Suppressor macrophage treated with lipopolysaccharide for 4 hours (primary cell): ENCODE measurements at places on chromosomes 7 and 10.

DNA sequence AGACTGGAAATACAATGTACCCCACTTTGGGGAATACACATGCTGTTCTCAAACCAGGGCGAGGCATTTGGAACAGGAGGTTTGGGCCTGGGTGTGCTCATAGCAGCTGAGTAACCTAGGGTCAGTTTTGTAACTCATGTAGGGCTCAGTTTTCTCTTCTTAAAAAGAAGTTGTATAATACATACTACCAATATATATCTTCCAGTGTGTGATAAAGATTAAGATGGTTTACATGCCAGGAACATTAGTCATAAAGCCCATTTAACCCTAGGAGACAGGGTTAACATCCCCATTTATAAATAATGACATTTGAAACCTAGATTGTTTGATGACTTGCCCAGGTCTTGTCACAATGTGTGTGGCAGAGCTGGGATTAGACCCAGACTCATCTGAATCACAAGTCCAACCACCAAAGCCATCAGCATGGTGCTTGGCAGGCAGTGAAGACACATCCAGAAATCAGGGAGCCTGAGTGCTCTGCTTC lies 6.0 kb downstream of the AKR1B10 start:
- DNase-seq = no peak

DNA sequence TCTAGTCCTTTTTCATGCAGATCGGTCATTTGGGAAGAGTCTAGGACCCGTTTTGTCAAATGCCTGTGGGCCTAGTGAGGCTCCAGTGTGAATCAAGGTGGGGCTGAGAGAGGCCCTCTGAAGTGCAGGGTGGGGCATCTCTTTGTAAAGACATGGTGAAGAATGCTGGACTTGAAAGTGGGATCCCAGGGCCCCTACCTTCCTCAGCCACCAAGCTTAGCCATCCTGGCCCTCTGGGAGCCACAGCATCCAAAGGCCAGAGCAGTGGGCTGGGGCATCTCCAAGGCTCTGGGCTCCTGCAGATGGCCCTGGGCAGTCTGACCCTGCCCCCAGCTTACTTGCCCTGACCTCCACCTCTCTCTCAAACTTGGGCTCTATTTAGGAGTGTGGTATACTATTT lies 78.5 kb downstream of the ADCY1 start:
- DNase-seq = no peak

DNA sequence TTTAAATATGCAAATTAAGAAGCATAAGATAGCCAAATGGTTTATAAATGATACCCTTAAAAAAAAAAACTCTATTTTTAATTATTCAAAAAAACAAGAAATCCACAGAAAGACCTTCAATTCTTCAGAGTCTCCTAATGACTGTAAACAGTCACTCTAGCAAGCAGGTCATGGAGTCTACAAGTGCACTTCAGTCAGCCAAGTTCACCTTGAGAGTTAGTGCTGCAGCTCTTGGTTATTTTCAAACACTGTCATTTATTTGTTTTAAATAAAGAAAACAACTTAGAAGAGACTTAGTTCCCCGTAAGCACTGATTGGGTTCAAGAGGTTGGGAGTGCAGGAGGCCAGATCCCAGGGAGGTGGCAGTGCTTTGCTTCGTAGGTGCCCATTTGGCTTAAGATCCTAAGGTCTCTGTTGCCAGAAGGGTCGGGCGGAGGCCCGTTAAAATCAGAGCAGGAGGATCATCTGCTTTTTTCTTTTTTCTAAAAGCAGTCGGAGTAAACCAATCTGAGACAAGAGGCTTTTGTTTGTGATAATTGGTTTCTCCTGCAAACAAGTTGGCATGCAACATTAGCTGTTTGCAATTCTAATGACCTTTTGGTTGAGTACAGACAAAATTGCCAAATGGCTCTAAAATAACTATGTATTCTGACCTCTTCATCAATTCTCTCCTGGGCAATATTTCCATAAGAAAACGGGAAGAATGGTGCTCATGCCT lies 86.4 kb upstream of the ELMO1 start:
- no peak for DNase-seq

DNA sequence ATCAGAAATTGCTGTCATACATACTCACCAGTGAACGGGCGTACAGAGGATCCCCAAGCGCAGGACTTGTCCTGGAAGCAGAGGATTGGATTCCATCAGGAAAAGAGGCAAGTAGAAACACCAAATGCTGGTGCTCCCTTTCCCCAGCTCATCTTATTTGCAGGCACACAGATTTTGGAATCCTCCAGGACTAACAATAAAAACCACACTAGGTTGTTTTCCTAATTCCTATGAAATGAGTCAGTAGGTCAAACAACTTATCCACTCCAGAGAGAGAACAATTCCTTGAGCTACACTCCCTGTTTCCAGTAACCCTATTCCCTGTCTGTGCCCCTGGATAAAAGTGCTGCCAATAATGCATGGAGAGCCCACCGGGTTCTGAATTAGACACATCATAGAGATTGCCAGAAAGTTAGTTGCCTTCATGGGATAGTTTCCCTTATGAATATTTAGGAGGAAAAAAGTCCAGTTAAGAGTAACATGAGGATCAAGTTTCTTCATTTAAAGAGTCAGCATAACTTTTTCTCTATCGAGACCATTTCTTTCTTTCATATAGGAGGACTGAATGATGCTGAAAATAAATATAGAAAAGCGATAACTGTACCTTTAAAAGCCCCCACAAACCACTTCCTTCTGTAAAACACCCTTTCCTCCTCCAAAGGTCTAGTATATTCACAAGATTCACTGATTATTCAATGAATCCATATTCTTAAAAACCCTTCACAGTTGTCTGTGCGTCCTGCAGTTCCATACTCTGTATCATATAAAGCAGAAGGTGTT lies 178.3 kb upstream of the KLF14 start:
- no peak for DNase-seq

DNA sequence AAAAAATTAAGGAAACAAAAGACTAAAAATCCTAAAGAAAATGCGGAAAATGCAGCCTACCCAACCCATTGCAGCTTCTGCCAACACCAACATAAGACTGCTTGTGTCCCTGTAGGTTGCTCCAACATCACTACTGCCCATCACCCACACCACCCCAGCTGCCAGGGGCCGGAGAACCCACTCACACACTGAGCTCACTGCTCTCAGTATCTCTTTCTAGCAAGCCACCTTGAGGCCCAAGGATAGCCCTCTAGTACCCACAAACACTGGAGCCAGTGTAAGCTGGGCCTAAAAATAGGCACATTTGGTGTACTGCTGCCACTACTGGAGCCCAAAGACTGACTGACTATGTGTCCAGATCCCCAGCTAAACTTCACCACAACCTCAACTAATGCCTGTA lies 67.3 kb downstream of the MEST start:
- DNase-seq = no peak

- DNase-seq = no peak
Observed at GRCh38 chr7:133784486-133785001, 342.6 kb upstream of the LRGUK start.

DNA sequence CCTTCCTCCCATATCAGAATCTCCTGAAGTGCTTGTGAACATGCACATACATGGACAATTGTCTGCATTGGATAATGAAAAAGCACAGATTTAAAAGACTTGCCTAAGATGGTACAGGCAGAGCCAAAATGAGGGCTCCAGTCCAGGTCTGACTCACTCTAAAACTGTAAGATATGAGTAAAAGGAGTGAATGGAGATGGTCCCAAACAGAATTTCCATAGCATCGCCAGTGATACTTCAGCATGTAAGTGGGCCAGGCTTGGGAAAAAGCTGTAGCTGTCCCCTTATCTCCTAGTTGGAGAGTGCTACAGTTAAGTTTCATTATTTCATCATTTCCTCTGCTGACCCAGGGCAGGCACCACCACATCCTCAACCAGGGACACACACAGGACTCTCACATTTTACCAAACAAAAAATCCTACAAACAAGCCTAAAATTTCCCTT lies 26.4 kb upstream of the IL6 start:
- peak; percentile 82 for DNase-seq

DNA sequence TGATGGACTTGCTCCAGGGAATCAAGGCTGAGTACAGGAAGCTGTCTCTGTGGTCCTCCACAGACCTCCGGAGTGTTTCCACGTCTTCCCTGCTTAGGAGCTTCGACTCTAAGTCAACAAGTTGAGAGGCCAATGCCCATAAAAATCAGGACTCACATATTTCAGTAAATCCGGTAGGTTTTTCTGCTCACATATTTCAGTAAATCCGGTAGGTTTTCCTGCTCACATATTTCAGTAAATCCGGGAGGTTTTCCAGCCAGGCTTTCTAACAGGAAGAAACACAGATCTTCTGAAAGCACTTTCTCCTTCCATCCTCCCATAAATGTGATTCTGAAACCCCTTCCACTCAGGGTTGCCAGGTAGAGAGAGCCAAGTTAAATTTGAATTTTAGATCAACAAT lies 340.1 kb upstream of the SHH start:
- DNase-seq = no peak

GRCh38 chr10:86390337-86391120 lies 23.9 kb upstream of the GRID1 start:
- DNase-seq = no peak

- DNase-seq = peak; percentile 34
Observed at GRCh38 chr10:59934701-59935100, 28.3 kb upstream of the CCDC6 start.

- no peak for DNase-seq
Observed at GRCh38 chr10:73840056-73840402, 28.6 kb upstream of the NDST2 start.

DNA sequence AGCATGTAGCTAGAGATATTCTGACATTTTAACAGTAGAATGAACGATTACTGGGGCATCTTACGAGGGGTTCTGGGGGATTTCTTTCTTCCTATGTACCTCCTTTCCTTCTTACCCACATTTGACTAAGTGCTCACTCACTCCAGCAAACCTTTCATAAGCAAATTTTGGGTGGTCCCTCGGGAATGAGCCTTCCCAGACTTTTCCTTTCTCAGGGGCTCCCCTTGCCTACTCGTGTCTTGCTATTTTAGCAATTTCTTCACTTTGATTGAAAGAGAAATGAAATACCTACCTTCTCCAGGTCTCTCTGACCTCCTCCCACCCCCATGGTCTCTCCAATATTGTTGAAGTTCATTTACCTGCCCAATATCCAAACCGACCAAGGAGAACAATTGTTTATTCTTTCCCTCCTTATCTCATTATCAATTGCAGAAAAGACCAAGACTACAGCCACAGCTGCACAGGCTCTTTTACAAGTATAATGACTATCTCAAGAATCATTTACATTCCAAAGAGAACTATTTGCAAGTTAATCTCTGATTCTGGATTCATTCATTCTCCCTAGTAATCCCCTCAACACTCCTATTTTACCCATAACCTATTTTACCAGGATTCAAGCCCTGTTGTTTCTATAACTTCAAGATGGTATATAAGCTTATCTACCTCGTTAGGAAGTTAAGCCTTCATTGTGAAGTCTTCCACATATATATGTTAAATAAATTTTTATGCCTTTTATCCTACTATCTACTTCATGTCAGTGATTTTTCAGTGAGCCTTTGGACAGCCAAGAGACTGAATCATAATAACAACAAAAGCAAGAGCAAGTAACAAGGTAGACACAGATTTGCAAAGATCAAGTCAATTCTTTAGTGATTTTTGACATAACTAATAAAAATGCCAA lies 480.6 kb downstream of the IPMK start:
- DNase-seq = no peak

DNA sequence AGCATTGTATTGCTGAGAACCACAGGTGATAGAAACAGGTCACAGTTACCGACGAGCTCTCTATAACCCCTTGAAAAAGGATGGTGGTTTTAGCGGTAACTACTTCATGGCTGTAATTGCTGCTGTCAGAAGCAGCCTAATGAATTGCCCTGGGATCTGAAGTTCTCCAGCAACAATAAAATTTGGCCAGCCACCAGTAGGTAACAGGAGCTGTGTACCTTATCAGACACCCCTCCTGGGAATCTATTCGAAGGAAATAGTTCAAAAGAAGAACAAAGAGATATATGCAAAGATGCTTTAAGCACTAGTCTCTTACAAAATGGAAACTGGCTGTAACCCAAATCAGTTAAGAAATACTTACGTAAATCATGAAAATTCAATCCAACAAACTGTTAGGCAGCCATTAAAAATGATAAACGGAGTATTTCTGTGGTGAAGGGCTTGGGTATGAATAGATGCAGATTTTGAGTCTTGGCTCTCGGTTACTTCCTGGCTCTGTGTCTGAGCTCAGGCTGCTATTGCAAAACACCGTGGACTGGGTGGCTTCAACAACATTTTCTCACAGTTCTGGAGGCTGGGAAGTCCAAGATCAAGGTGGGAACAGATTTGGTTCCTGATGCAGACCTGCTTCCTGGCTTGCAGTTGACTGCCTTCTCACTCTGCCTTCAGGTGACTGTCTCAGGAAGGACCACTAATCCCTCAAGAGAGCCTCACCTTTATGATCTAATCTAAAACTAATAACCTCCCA lies 1.6 kb downstream of the MSRB2 start:
- peak; percentile 9 for DNase-seq

- DNase-seq = no peak
Observed at GRCh38 chr10:52858722-52859121, 86.1 kb upstream of the MBL2 start.

DNA sequence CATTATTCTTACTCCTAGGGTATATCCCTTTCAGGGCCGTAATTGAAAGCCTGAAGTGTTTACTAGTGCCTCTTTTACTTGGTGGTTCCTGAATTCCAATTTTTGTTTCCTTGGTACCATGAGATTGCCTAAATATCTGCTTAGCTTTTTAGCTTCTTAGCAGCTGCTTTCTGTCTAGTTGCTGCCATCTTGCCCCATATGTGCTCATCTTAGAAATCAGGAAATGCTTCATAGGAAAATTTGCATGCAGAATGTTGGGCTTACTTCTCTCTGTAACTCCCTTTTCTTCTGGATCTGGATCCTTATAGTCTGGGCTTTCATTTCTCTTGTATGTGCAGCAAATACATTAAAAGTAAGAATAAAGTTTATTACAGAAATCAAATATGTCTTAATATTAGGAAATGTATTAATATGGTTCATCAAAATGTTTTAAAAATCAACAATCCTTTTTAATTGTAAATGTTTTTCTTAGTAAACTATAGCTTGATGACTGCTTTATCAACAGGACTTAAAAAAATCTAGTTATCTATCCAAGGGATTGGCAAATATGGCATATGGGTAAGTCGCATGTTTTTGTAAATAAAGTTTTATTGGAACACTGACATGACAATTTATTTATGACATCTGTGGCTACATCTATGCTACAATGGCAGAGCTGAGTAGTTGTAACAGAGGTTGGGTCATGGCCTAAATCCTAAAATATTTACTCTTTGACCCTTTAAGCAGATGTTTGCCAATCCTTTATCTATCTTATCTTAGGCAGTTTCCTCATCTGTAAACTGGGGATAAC lies 73.5 kb upstream of the CDK6 start:
- peak; percentile 3 for DNase-seq

- DNase-seq = peak; percentile 1
Observed at GRCh38 chr7:117219485-117219884, 103.4 kb downstream of the WNT2 start.

GRCh38 chr10:45566415-45566814 lies 106.2 kb downstream of the ZFAND4 start:
- no peak for DNase-seq

DNA sequence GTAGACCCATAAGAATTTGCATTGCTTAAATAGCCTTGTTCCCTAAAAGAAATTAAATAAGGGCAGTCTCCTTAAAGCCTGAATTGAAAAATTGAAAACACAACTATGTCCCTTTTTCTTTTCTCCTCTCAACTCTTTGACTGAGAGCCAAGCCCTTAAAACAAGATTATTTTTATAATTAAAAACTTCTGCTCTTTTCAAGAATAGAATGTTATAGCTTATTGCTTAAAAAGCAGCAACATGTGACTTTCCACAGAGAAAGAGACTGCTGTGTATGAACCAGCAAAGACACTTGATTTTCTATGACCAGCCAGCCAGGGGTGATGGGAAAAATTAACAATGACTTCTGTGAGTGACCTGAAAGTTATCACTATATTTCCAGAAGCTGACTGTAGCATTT lies 295.2 kb upstream of the CELF2 start:
- DNase-seq = no peak
